ENCODE measurements at places on chromosomes 4 and X.

- DNase-seq, result no peak
Observed at GRCh38 chrX:153791104-153791852, 2.9 kb downstream of the IDH3G start.

GRCh38 chr4:43587758-43588157 lies 695.2 kb downstream of the GRXCR1 start:
- DNase-seq, result no peak

GRCh38 chrX:29581223-29581622 lies 634.1 kb upstream of the MAGEB2 start:
- no peak for DNase-seq

GRCh38 chr4:113071274-113071673 lies 21.8 kb downstream of the ANK2 start:
- no peak for DNase-seq

DNA sequence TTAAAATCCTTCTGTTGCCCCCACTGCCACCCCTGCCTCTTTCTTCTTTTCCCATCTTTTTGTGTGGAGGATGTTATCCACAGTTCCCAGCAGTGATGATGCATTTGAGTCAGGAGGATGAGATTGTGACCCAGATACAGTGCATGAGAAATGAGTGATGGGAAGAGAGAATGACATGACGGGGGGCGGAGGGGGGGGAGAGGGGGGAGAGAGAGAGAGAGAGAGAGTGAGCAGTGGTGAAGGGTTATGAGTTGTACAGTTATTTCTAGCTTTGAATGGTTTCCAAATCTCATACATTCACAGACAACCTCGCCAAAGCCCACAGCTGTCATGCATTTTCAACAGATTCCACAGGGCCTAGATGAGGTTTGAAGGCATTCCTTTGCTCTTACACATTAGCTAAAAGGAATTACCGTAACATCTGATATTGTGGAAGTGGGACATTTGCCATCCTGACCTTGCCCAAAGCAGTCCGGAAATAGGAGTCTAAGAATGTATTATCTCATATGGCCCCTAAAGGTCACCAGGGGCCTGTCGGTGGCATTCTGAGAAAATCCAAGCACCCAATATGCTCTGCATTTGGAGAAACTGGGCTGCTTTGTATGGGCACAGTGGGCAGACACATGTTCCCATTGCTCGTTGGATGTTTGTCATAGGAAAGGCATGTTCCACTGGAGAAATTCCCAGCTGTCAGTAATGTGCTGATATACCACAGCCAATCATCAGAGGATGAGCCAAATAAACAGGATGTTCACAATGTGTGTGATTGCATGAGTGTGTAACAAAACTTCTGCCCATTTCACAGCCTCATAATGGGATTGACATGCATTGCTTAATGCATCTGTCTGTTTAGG lies 435.8 kb downstream of the SPRY1 start:
- DNase-seq, result no peak

GRCh38 chr4:164748375-164748774 lies 5.6 kb upstream of the SMIM31 start:
- no peak for DNase-seq

GRCh38 chr4:143768007-143768591 lies 67.6 kb upstream of the FREM3 start:
- no peak for DNase-seq

DNA sequence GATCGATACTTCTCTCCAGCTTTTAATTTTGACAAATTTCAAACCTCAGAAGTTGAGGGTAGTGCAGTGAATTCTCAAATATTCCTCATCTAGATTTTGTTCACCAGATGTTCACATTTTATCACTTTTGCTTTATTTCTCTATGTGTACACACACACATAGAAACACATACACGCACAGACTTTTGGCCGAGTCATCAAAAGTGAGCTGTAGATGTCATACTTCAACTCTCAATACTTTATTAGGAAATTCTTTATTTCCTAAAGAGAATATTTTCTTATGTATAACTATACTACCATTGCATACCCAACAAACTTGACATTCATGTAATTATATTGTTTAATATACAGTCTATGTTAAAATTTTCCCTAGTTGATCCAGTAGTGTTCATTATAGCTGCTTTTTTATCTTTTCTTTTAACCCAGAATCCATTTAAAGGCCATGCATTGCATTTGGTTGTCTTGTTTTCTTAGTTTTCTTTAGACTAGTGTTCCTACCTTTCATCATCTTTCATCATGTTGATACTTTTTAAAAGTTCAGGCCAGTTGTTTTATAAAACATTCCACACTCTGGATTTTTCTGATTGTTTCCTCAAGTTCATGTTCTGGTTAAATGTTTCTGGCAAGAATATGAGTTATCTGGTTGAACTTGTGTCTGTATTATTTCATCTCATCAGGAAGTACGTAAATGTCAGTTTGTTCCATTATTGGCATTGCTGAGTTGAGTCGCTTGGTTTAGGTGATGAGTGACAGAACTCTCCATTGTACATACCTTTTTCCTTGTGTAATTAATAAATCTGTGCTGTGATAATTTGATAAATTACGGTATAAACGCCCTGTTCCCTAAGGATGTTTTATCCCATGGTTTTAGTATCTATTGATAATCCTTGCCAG lies 94.1 kb upstream of the TLR2 start:
- no peak for DNase-seq

Data from H7 (cell line).